ENCODE measurements at places on chromosomes 2 and 18.

DNA sequence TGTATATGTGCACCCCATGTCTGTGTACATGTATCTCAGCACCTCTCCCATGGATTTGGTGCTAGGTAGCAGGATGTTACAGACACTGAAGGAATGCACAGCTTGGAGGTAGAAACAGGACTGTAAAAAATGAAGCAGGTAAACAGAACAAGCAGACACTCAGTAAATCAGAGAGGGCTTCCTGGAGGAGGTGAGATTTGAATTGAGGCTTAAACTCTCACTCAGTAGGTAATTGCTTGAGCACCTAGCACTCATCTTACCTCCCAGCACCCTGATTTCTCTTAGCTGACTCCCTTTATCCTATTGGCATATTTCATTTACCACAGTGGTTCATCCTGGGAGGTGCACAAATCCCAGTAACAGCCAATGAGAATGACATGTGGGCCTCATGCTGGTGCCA, 537.9 kb upstream of the RAB6C start:
- no peak for DNase-seq

DNA sequence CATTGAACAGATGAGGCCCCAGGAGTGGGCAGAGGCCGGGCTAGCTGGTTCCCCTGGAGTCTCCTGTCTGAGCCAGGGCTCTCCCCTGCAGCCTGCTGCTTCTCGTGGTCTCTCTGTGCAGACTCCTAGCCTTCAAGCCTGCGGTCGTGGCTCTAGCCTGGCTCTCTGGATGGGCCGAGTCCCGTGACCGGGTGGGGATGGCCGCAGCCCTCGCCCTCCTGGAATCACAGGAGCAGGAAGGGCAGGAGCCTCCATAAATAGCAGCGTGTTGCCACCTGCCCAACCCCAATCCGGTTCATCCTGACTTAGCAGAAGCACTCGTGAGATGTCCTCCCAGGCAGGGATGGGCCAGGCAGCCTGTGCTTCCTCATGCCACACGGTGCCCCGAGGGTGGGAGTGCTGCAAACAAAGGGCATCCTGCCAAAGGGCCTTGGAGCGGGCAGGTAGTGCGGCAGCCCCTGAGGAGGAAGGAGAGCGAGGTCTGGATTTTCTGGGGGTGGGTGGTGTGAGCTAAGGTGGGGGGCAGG, 43.9 kb downstream of the FOSL2 start:
- DNase-seq, result no peak

DNA sequence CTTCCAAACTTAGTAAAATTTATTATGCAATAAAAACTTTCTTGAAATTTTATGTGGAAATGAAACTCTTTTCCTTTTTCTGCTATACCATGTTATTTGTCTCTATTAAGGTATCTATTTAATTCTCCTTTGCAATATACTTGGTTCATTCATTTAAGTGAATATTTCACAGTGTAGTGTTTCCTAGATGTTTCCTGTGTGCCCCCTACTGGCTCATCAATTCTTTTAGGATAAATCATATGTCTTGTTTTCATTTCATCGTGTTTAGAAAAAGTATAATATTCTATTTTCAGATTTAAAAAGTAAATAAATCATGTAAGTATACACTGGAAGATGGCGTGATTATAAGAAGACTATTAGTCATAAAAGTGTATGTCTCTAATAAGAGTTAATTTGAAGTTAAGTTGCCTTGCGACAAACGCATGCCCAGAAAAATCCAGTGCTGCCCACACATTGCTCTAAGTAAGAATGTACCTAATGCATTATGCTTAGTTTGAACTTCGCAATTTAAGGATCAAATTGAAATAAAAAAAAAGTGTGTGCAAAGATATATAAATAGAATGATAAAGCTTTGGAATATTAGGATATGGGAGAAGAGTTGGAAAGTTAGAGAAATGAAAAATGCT, 525.4 kb downstream of the KCNJ3 start:
- no peak for DNase-seq

DNA sequence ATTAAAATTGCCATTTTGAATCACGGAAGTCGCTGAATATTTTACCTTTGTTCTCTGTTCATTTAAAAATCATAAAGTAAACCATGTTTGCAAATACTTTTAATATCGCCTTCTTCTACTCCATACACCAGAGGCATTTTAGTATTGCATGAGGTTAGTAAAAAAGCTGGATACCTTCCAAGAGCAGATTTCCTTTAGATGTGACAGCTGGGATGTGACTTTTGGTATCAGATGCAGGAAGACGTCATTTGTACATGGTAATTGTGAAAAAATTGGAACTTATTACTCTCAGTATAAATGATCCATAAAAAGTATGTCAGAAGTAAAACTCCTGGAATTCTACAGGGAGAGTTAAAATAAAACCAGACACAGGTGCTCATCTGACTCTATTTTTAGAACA, 89.5 kb downstream of the SLC4A10 start:
- no peak for DNase-seq

DNA sequence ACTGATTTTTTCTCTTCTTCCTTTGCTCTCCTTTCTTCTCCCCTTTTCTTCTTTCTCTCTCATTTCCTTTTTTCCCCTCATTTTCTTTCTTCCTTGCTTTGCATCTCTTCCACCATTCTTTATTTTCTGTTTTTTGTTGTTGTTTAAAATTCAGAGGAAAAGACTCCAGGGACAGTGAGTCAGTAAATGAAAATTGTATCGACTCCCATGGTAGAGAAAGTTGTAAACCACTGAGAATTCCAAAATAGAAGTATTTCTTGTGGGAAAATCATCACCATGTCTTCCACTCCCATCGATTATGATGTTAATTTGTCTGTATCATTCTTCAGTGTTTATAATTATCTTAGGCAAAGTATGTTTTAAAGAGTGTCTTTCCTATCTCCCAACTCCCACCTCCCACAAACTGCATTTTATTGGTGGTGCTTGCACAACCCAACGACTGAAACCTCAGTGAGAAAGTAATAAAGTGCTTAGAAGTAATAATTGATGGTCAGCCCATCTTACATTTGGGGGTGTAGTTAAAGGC, 134.3 kb downstream of the IRS1 start:
- no peak for DNase-seq
